SJCRH30 (cell line): ENCODE measurements at places on chromosomes 7 and 10.

DNA sequence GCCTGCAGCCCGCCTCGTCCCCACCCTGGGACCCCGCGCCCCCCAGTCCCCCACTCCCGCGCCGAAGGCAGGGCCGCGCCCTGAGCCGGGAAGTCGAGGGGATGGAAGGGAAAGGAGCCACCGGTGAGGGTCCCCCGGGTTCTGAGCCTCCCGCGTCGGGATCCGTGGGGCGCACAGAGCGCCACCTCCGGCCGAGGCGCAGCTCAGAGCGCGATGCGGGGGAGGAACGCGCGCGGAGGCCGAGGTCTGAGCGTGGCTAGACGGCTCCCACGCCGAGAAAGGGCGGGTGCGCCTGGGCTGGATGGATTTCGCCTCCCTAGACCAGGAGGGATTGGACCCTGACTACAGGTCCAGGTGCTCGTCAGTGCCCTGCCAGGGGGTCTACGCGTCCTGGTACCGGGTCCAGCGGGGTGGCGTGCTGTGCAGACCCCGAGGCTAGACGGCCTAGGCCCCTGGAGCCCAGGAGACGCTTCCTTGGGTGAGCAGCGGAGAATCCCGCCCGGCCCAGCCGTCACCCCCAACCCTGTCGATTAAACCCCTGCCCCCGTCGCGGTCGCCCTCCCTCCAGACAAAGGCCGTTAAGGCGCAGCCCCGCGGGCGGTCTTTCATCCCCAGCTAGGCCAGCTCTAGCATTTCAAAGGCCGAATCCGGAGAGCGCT, 986 bp upstream of the PDGFA start:
- DNase-seq = no peak

- DNase-seq = no peak
Observed at GRCh38 chr10:130864961-130865818, 446.3 kb downstream of the TCERG1L start.

- DNase-seq = peak; percentile 67
Observed at GRCh38 chr10:91525896-91526712, 106.8 kb downstream of the PPP1R3C start.

DNA sequence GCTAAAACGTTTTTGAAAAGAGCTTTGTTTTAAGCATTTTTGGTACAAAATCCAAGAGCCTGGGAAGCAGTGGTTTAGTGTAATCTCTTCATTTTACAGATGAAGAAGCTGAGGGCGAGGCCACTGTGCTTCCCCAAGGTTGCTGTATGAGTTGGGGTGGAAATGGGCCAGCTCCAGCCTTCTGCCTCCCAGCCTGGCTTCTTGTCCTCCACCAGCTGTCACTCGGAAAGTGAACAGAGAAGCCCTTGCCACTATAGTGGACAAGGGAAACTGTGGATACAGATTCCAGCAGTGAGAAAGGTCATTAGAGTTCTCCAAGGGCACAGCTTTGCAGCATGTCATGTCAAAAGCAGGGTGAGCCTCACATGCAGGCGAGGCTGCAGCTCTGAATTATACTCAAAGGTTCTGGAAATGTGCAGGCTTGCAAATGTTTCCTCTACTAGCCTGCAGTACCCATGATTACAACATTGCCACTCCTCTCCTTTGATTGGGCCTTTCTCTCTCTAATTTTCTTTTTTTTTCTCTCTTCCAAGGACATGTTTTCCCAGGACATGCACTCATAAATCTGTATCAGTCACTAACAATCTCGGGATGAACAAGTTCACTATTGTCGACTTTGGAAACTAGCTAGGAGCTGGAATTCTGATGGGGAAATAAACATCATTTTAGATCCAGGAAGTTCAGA, 33.0 kb downstream of the BAMBI start:
- no peak for DNase-seq

- no peak for DNase-seq
Observed at GRCh38 chr10:101065481-101066145, 3.8 kb downstream of the KAZALD1 start.
